ENCODE measurements at places on chromosomes 6 and 20.

DNA sequence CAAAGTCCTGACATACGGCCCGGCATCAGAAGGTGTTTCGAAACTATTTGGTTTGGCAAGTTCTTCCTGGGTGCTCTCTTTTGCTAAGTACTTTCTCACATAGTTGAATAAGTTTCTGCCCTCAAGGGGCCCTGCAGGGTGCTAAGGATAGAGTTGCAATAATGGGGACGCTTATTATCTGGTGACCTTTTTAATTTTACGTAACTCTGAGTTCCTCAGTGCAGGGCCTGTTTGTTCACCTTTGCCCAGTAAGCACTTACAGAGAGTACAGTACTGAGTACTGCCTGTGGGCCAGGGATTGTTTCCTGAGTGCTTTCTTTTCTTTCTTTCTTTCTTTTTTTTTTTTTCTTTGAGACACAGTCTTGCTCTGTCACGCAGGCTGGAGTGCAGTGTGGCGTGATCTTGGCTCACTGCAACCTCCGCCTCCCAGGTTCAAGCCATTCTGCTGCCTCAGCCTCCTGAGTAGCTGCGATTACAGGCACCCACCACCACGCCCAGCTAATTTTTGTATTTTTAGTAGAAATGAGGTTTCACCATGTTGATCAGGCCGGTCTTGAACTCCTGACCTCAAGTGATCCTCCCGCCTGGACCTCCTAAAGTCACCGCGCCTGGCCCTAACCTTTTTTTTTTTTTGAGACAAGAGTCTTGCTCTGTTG, 4.5 kb upstream of the PXMP4 start:
- DNase-seq: no peak

DNA sequence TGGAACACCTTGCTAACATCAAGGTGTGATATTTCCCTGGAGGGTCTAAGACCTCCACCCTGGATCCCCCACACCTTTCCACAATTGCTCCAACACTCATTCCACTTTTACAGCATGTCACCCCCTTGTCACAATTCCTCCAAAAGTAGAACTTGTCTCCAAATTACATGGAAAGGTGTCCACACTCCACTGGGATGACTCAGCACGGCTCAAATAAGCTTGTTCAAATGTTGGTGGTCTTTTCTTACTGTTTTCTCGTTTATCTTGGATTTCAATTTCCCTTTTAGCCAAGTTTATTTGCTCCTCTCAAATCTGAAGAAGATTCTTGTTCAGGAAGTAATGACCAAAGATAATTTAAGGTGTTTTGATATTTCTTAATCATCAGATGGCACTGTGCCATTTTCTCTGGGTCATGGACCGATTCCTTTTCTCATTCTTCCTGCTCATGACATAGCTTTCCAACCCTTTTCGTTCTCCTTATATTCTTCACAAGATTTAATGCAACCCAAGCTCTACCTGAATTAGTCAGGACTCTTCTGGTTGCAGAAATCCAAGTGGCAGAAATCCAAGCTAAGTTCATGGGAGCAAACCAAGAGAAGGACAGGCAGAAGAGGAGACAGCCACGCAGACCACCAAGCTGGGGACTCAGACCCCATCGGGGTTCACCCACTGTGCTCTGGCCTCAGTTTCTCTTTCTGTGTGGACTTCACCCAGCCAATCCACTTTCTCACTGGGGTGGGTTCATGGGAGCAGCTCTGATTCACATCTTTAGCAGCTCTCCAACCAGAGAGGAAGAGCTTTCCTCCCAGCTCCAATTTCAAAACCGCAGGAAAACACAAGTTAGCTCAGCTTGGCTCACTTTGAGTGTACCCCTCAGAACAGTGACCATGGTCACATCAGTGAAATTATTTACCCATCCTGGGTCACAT, 110.5 kb upstream of the CDYL start:
- no peak for DNase-seq

- no peak for DNase-seq
Measured at GRCh38 chr6:127897484-127897883, 3.4 kb downstream of the THEMIS start.

- no peak for DNase-seq
Measured at GRCh38 chr6:13916230-13916944, 8.4 kb upstream of the RNF182 start.

GRCh38 chr20:37226889-37227288, 34.7 kb downstream of the GHRH start:
- DNase-seq: no peak

DNA sequence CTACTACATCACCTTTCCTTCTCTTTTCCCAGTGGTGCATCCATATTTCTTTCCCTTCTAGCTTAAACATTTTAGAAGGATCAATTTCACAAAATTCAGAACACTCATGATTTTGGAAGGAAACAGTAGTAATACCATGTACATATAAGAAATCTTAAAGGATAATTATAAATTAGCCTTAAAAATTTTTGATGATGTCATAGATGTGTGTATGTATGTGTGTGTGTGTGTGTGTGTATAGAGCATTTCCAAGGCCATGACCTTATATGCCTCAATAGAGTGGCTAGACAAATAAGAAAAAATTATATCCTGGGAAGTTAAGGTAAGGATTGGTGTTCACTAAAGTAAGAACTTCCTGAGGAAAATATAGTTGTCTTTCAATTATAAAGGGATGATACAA, 24.1 kb upstream of the HS3ST5 start:
- no peak for DNase-seq

GRCh38 chr20:23647346-23647745, 9.6 kb upstream of the CST3 start:
- no peak for DNase-seq

GRCh38 chr20:60345106-60345505, 386.9 kb downstream of the CDH26 start:
- DNase-seq: no peak

GRCh38 chr6:43934803-43935602, 165.0 kb downstream of the VEGFA start:
- no peak for DNase-seq

DNA sequence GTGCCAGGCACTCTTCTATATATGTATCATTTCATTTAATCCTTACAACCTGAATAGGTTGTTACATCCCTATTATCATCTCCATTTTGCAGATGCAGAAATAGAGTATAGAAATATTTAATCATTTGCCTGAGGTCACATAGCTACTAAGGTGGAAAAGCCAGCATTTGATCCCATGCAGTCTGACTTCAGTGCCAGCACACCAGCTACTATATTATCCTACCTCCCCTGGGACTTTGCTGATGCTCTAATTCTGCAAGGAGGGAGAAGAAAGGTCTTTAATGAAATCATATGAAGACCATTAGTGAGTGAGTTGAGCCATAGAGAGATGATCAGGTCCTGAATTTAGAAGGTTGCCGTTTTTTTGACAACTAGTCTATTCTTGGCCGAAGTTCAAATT, 53.7 kb downstream of the TOP1 start:
- peak; percentile 49 for DNase-seq

- DNase-seq: no peak
Measured at GRCh38 chr6:56527934-56528333, 114.8 kb downstream of the DST start.

DNA sequence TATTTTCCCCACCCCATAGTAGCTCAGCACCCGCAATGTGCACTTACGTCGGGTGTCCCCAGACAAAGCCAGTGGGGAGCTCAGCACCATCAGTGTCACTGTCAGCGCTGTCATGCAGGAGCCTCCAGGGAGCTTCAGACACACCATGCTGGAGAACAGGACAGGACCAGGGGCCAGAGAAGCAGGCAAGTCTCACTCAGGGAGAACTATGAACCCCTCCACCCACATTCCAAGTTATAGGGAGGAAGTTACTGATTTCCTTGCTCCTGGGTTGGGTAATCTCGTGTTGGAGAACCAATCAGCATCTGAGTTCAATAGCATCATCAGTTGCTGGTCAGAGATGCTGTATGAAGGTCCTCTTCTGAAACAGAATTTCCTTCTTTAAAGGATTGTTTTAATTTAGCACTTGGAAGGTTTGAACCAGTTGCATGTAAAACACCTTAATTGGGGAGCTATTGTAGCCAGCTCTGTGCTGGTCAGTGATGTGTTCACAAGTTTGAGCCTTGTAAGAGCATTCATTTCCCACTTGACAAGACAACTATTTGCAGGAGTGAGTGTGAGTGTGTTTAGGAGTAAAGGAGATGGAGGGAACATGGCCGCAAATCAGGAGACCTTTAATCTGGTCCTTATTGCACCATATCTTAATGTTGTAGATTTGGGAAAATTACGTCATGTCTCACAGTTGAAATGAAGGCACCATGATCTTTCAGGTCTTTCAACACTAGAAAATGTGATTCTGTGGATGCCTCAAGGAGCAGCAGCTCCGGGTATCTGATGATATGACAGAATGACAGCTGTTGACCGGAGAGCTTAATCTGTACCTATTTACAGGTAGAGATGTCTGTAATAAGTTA, at the start of gene HLA-DRB1:
HLA-DRB1 (minus strand) TSS at position 253 of the 854 bp plus-strand sequence; CDS start at position 147, 106 bp downstream.
- no peak for DNase-seq

DNA sequence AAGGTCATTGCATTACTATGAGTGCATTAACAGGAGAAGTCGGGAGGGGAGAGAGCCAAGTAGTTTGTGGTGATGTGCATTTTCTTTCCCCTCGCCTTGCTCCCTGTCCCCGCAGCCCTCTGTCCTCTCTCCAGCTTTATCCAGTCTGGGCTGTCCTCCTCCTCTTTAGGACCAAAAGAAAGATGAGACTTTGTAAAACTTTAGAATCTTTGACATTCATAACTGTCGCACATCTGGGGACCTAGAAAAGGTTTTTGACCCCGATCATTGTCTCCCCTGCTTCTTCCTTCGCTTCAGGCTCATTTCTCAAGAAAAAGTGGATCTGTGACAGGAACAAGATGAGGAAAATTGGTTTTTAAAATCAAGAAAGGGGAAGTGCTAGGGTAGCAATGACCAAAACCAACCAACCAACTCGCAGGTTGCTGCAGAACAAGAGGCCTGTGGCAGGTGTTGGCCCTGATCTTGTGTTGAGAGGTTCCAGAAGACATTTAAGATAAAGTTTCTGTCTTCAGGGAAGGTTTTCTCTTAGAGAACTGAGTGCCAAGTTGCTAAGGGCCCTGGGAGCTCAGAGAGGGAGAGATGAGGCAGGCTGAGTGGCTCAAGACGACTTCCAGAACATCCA, 17.6 kb downstream of the SYTL3 start:
- DNase-seq: no peak

GRCh38 chr20:24737212-24737850, 211.7 kb upstream of the CST7 start:
- no peak for DNase-seq

- no peak for DNase-seq
Measured at GRCh38 chr6:116180375-116180774, 54.4 kb upstream of the COL10A1 start.

DNA sequence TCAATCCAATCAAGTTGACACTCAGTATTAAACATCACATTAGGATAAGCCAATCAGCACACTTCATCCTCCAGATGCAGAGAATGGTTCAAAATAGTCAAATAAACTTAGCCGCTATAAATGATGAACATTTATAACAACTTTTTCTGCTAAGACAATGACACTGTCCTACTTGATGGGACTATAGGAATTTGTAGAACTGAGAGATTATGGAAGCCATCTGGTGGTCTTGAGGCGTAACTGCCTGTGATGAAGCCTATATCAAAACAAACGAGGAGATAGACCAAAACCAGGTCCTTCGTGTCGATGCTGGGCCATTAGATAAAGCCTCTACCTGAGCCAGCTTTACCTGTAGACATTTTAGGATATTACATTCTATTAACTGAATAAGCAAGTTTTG, 631.1 kb downstream of the COL12A1 start:
- DNase-seq: no peak

- no peak for DNase-seq
Measured at GRCh38 chr20:32226391-32226790, 18.7 kb downstream of the POFUT1 start.

- DNase-seq: peak; percentile 63
Measured at GRCh38 chr6:17987697-17988421, 424 bp upstream of the KIF13A start.

DNA sequence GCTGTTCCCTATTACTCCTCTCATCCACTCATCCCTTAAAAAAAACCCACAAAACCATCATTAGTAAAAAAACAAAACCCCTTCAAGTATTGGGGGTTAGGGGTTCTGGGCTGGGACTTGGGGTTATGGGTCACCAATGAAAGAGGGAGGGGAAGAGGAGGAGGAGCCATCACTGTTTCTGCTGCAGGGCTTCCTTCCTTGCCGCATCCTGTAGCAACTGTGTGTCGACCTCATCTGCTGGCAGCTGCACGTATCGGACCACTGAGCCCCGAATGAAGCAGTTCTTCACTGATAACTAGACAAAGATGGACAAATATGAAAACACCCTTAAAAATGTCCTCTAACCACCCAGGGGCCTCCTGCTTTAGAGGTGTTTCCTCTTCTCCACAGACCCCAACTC, 2.0 kb upstream of the VARS1 start:
- DNase-seq: no peak

GRCh38 chr6:57434944-57435343, 117.5 kb downstream of the PRIM2 start:
- DNase-seq: no peak

DNA sequence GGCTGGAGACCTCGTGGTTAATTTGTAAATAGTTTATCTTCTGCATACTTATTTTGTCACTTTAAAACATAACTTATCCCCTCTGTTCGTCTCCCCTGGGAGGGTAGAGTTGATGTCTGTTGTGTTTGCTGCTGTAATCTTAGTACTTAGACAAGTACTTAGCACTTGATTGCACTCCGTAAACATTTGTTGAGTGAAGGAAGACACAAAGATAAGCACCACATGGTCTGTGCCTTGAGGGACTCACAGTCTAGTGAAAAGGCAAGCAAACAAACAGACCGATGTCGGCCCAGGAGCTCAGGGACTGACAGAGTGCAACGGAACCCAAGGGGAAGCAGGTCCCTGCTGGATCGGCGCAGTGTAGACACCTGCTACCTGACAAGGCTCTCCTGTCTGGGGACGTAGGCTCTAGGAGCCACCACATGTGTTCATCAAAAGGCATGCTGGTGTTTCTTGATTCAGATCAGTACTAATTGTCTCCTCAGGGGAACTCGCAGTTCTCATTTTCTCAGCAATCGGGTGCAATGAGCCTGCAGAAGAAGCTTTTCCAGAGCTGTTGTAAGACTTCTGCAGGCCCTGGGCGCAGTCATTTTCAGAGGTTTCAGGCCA, 31.4 kb downstream of the EDN3 start:
- DNase-seq: no peak

GRCh38 chr20:63585616-63586565, 11.9 kb upstream of the HELZ2 start:
- no peak for DNase-seq

DNA sequence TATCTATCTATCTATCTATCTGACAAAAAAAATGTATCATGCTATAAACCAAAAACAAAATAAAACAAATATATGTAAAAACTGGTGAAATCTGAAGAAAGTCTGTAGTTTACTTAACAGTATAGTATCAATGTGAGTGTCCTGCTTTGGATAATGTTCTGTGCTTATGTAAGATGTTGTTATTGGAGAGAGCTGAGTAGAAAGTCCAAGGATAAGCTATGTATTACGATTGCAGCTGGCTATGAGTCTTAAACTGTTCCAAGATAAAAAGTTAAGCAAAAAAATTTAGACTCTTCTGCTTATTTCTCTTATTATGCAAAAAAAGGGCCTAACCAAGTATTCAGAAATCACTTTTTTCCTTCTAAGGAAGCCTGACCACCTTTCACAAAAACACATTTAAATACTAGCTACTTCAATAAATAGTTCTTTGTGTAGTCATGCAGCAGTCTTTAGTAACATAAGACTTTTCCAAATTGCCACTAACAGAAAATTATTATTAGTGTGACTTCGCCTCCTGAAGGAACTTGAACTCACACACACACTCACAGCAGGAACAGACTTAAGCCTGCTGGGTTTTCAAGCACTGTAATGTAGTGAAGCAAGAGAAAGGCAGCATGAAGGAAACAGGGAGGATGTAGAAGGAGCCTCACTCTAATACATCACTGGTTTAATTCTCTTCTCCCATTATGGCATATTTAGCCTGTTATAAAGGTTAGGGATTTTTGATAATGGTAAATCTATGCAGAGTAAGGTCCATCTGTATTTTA, 265.8 kb upstream of the GJE1 start:
- no peak for DNase-seq
